ENCODE measurements at places on chromosomes 7 and 10. TPM values are rescaled to one million over a fixed set of nuclear protein-coding genes. Genes with fewer than 3 reads are reported as not detected.

CDC14C gene
- total RNA-seq = not detected

DNA sequence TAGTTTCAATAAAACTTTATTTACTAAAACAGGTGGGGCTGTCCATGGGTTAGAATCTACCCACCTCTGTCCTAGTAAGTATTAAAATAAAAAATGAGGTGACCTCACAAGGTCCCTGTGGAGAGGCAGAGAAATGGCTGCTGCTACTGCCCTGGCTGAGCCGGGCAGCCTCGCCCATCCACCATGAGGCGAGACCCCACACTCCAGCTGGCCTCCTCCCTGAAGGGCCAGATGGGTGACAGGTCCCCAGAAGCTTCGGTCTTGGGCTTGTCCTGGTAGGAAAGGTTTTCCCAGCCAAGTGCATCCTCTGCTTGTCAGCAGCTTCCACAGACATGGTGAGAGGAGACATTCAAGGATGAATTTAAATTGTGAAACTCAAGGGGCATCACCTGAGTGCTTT is 565.8 kb downstream of the PTPRN2 start:
- H3K4me1 ChIP-seq = no peaks in the 10 kb centered on the region
- H3K27ac ChIP-seq = no peak overlapping the region
- no peak overlapping the region for H3K4me3 ChIP-seq
- DNase-seq = no peak

NEBL gene
- 2.1 TPM for total RNA-seq

ADRB1 gene
- 4.2 TPM for total RNA-seq

DNA sequence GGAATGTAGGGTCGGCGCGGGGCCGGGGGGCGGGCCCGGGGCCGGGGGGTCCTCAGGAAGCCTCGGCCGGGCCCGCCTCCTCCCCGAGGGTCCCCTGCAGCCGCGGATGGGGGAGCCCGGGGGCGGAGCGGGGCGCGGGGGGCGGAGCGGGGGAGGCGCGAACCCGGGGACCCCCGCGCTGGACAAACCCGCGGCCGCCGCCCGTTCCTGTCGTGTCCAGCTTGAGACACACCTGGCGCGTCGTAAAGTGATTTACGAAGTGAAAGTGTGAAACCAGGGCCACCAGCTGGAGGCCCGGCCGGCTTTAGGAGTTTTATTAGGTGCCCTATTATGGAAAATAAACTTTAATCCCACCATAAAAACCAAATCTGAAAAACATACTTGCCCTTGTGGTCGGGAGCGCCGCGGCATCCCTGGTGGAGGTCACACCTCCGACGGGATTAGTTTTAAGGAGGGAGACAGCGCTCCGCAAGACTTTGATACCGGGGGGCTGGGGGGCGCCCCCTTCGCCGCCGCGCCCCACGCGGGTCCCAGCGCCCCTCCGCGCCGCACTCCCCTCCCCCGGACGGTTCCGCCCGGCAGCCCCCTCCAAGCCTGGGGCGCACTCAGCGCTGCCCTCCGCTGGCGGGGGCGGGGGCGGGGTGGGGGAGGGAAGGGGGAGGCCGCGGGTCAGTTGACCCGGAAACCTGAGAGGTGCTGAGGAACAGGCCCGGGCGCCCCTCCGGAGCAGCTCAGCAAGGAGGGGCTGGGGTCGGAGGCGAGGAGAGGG is 10.3 kb downstream of the MNX1 start:
- peaks cover 68% of the 10 kb centered on the region for H3K27me3 ChIP-seq
- peaks cover 51% of the 10 kb centered on the region for H3K4me1 ChIP-seq
- no peaks in the 10 kb centered on the region for H3K36me3 ChIP-seq
- DNase-seq = no peak

DNA sequence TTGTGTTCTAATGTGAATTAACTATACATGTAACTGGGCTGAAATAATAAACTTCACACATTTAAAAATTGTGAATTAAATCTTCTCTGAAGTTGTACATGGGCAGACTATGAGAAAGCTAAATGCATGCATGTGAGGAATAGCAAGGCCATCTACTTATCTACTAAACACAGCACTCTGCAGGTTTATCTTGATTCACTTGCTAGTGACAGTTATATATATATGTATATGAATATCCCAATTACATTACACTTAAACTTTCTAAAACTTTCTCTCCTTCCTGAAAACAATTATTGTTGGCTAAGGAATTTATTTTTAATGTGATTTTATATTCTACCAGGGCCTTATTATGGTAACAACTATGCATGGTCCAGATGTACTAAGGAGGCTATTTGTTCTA is 5.1 kb upstream of the SP4 start:
- no peaks in the 10 kb centered on the region for H3K36me3 ChIP-seq
- H3K4me1 ChIP-seq = peaks cover 10% of the 10 kb centered on the region
- H3K4me3 ChIP-seq = no peak overlapping the region
- no peak for DNase-seq
- H3K27ac ChIP-seq = no peak overlapping the region
- no peaks in the 10 kb centered on the region for H3K27me3 ChIP-seq

DNA sequence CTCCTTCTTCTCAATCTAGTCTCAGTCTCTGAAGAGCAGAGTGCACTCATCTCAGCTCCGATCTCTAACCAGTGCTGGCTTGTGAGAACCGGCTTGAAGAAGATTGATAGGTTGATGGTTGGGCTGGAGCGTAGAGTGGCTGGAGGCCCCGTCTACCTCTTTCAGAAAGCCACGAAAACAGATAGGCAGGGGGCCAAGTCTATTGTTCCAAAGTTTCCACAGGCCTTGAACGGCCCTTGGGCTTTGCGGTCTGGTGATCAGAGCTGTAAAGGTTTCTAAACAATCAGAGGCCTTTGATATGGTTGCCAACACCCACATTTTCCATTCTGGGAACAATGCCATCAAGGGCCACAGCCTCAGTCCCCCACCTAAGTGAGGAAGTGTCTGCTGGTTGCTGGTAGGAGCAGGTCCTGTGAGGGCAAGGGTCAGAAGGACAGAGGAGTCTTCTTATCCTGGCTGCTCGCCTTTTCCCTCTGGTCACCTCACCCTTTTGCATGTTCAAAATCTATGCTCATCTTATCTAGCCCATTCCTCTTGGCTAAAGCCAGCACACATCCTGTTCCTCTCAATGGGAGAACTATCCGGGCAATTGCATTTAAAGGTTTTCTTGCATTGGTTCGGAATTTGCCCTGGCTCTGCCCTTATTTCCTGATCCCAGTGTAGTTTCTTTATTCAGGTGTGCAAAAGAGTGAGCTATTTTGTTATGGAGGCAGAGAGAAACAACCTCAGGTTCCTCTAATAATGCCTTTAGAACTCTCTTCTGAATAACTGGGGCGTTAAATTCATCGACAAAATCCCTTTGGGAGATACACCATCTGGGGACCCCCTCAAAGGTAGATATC is 70.3 kb upstream of the KMT2E start:
- DNase-seq = no peak
- no peaks in the 10 kb centered on the region for H3K36me3 ChIP-seq
- H3K27ac ChIP-seq = peak overlapping the region; percentile 87
- H3K4me3 ChIP-seq = peak overlapping the region; percentile 8

GRCh38 chr10:33347211-33347610 is 12.7 kb upstream of the NRP1 start:
- no peak for DNase-seq
- no peak overlapping the region for H3K4me3 ChIP-seq
- H3K36me3 ChIP-seq = no peaks in the 10 kb centered on the region
- H3K27ac ChIP-seq = no peak overlapping the region
- peaks cover 4% of the 10 kb centered on the region for H3K4me1 ChIP-seq

DNA sequence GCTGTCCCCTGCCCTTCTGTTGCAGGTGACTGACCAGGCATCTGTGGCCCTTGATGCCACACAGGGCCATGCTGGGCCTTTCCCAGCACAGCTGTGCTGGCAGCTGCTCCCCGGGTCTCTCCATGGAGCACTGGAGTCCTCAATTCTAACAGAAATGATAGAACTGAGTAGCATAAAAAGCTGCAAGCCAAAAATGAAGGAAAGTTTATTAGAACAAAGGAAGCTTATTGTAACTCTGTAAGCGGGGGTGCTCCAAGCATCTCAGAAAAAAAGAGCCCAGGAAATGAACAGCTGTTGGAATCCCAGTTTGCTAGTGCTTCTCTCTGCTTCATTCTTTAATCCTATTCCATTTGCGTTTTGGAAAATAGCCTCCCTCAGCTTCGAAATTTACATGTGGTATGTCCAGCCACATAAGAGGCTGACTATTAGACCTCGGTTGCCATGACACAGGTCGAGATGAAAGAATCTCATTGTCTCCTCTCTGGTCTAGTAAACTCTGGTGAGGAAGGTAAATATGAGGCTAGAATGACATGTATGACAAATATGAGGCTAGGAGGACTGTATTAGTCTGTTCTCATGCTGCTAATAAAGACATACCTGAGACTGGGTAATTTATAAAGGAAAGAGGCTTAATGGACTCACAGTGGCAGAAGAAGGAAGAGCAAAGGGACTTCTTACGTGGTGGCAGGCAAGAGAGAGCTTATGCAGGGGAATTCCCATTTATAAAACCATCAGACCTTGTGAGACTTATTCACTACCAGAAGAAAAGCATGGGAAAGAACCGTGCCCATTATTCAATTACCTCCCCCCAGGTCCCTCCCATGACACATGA is 23.7 kb downstream of the EPDR1 start:
- H3K4me3 ChIP-seq = no peak overlapping the region
- no peaks in the 10 kb centered on the region for H3K36me3 ChIP-seq
- H3K27me3 ChIP-seq = no peaks in the 10 kb centered on the region
- H3K4me1 ChIP-seq = peaks cover 13% of the 10 kb centered on the region
- no peak for DNase-seq

STX1A gene
- total RNA-seq = 11.0 TPM

MACC1 gene
- 0.17 TPM for total RNA-seq

GRCh38 chr7:96380111-96380512 is 58.2 kb upstream of the SLC25A13 start:
- no peaks in the 10 kb centered on the region for H3K4me1 ChIP-seq
- H3K36me3 ChIP-seq = no peaks in the 10 kb centered on the region
- H3K27me3 ChIP-seq = no peaks in the 10 kb centered on the region
- DNase-seq = no peak
- H3K4me3 ChIP-seq = no peak overlapping the region

DNA sequence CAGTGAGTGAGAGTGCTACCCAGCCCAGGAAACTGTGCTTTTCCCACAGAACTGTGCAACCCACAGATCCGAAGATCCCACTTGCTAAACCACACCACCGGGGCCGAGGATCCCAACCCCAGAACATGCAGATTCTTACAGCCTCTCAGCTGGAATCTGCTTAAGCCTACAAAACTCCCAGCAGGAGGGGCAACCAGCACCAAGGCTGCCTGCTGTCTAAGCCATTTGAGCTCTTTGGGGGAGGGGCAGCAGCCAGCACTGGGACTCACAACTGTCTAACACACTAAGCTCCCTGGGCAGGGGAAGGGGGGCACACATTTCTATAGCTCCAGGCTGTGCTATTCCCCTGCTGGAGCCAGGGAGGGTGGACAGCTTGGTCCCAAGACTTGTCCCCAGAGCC is 529.9 kb downstream of the XPNPEP1 start:
- no peaks in the 10 kb centered on the region for H3K4me1 ChIP-seq
- H3K36me3 ChIP-seq = no peaks in the 10 kb centered on the region
- H3K27ac ChIP-seq = no peak overlapping the region
- H3K4me3 ChIP-seq = no peak overlapping the region
- H3K27me3 ChIP-seq = no peaks in the 10 kb centered on the region

DNA sequence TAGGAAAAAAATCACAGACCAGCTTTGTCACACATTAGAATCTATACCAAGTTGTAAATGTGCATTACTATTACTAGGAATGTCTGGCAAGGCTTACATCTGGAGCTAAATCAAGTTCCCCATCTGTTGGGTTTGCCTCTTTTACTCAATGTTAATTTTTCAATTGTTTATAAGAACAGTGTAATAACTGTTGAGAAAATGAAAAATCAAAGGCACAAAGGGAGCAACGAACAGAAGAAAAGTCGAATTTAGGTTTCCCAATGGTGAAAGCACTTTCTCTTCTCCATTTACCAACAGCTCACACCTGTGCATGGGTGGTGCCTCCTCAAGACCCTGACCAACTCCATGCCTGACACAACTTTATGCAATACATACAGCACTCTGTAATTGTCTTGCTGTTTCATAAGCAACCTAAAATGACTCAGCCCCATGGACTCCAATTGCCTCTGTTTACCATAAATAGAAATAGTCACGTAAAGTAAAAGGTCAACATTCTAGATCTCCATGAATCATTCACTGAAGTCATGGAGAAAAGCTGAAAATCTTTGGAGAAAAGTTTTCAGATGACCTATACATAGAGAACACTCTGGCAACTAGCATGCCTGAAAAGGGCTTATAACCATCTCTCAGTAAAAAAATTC is 95.5 kb upstream of the KCNIP2 start:
- H3K4me3 ChIP-seq = no peak overlapping the region
- DNase-seq = no peak
- H3K36me3 ChIP-seq = no peaks in the 10 kb centered on the region
- H3K27ac ChIP-seq = peak overlapping the region; percentile 67

- peak overlapping the region; percentile 81 for H3K27ac ChIP-seq
- no peak overlapping the region for H3K4me3 ChIP-seq
- no peaks in the 10 kb centered on the region for H3K36me3 ChIP-seq
- peaks cover 83% of the 10 kb centered on the region for H3K4me1 ChIP-seq
Observed at GRCh38 chr10:124045801-124046355, 47.5 kb downstream of the CHST15 start.

SFTPA1 gene
- 11.9 TPM for total RNA-seq

TAS2R39 gene
- not detected for total RNA-seq

GRCh38 chr7:105924945-105925344 is 38.1 kb upstream of the CDHR3 start:
- H3K4me1 ChIP-seq = no peaks in the 10 kb centered on the region
- H3K27ac ChIP-seq = no peak overlapping the region
- no peak overlapping the region for H3K4me3 ChIP-seq
- H3K36me3 ChIP-seq = no peaks in the 10 kb centered on the region
- H3K27me3 ChIP-seq = no peaks in the 10 kb centered on the region
- no peak for DNase-seq

GRCh38 chr7:134527979-134528371 is 608 bp downstream of the AKR1B10 start:
- H3K27me3 ChIP-seq = no peaks in the 10 kb centered on the region
- no peak overlapping the region for H3K4me3 ChIP-seq
- no peak overlapping the region for H3K27ac ChIP-seq

KCNIP2 gene
- total RNA-seq = 0.32 TPM

DNA sequence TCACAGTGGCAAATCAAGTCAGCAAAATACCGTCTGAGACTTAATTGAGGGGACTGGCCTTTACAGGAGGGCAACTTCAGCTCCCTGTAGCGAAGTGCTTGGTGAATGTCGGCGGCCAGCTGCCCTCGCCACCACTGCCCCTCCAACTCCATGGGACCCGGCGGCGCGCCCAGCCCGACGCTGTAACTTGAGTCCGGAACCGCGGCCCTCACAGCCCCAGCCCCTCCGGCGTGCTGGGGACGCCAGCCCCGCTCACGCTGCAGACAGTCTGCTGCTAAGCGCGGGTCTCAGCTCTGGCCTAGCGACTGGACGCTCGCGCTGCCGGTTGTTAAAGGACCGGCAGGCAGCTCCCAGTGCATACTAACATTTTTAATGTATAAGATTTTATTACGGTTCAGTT is 113.4 kb upstream of the NUPR2 start:
- no peaks in the 10 kb centered on the region for H3K27me3 ChIP-seq
- H3K4me3 ChIP-seq = no peak overlapping the region
- H3K4me1 ChIP-seq = no peaks in the 10 kb centered on the region
- no peaks in the 10 kb centered on the region for H3K36me3 ChIP-seq
- DNase-seq = no peak

Measured in esophagus muscularis mucosa (tissue), 4 donors.